ENCODE measurements at places on chromosomes 6 and 20.

GRCh38 chr20:47269309-47270165 is 87.0 kb downstream of the ZMYND8 start:
- no peak for DNase-seq

DNA sequence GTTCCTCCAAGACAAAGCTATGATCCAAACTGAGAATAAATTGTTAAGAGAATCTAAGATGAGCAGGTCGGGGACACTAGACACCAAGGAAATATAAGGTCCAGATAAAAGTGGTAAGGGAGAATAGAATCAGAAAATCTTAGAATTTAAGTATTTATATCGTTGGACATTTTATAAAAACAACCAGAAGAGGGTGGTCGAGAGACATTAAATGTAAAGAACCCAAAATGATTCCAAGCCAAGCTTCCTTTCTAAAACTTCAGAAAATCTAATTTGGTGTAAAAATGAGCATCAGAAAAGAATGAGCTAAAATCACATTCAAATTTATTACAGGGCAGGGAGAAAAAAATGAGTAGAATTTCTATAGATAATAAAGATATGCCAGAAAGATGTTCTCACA is 97.8 kb upstream of the OGFRL1 start:
- DNase-seq: no peak

- no peak for DNase-seq
Observed at GRCh38 chr6:4209196-4209595, 73.8 kb upstream of the ECI2 start.

DNA sequence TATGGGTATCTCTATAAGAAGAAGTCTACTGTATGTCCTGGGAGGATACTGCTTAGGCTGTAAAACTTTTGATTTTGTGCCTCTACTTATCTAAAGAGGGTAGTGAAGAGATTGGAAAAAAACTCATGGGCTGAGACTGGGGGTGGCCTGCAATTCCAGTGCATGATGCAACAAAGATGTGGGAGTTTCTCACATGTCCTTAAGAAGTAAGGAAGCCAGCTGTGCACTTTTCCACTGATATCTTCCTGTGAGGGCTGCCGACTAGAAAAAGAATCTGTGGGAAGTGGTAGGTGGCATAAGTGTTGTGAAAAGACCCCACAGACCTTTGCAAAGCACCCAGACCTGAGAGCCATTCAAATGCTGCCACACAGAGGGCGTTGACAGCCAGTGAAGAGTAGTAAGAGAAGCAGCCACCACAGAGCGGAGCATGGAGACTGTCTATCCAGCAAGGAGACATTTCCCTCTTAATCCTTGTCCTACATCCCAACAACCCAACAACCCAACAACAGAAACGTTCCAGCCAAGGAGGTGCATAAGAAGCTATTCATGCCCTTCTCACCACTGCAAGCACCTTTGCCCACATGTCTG is 65.1 kb downstream of the PFDN4 start:
- no peak for DNase-seq

GRCh38 chr20:1633535-1633934 is 13.7 kb upstream of the SIRPB1 start:
- no peak for DNase-seq

DNA sequence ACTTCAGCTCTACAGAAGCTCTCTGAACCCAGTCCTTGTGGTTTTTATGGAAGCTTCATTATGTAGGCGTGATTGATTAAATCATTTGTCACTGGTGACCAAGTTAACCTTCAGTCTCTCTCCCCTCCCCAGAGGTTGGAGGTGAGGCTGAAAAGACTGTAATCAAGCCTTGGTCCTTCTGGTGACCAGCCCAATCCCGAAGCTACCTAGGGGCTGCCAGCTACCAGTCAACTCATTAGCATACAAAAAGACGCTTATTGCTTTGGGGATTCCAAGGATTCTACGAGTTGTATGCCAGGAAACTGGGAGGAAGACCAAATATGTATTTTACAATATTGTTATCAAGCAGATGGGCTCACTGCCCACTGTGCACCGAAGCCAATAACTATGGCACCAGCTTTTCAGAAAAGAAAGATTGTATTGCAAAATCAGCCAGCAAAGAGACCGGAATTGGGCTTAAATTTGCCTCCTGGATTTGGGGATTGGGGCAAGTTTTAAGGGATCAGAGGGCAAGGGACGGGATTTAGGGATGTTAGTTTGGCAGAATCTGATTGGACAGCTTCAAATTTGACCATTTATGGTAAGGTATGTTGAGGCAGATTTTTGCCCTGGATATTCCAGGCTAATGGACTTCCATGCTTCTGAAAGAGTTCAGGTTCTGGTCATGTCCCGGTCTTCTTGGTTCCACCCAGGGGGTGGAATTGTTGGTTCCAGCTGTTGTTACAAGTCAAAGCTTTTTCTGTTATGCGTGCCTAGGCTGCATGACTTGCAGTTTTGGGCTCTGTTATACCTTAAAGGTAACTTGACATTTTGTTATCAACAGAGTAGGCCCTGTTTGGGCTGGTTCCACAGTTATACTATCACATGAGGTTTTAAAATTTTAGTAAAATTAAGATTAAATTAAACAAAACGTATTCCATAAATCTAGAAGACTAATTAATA is 167.4 kb downstream of the COL9A1 start:
- no peak for DNase-seq

GRCh38 chr20:1563598-1563997 is 6.1 kb upstream of the SIRPD start:
- no peak for DNase-seq

All from hippocampal formation (tissue), 2 donors.